ENCODE measurements at places on chromosomes 13 and 19.

GRCh38 chr13:52845334-52845761 lies 3.1 kb downstream of the PCDH8 start:
- no peak for DNase-seq

DNA sequence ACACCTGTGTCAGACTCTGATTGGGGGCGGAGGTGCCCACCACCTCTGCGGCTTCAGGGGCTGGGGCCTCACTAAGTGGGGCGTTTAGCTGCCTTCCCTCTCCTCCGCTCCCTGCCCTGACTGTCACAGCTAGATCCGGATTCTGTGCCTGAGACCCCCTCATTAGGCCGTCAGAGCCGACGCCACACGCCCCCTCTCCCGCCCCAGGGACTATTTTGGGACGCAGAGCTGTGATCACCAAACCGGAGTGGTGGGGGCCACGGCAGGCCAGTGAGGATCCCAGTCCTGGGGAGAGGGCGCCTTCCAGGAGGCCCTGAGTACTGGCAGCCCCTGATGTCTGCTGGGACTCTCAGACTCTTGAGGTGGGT lies 762 bp downstream of the KANK3 start:
- DNase-seq = no peak

GRCh38 chr13:77105051-77105450 lies 78.1 kb upstream of the FBXL3 start:
- no peak for DNase-seq

- no peak for DNase-seq
These were observed 117.0 kb downstream of the KCNRG start for GRCh38 chr13:50131920-50132903.

DNA sequence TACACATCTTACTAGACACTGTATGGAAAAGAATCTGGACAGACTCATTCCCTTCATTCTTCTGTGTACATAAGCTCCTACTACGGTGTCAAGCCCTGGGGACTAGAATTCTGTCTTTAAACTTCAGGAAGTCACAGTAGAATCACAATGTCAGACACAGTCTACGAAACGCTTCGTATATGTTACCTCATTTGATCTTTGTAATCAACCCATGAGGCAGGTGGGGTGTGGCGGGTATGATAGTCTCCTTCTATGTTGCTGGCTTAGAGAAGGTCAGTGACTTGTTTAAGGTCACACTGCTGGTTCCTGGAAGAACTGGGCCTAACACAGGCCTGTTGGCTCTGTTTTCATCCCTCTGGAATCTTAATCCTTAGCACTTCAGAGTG lies 32.2 kb upstream of the TPT1 start:
- DNase-seq = no peak

GRCh38 chr13:33524086-33524485 lies 238.5 kb upstream of the STARD13 start:
- no peak for DNase-seq

DNA sequence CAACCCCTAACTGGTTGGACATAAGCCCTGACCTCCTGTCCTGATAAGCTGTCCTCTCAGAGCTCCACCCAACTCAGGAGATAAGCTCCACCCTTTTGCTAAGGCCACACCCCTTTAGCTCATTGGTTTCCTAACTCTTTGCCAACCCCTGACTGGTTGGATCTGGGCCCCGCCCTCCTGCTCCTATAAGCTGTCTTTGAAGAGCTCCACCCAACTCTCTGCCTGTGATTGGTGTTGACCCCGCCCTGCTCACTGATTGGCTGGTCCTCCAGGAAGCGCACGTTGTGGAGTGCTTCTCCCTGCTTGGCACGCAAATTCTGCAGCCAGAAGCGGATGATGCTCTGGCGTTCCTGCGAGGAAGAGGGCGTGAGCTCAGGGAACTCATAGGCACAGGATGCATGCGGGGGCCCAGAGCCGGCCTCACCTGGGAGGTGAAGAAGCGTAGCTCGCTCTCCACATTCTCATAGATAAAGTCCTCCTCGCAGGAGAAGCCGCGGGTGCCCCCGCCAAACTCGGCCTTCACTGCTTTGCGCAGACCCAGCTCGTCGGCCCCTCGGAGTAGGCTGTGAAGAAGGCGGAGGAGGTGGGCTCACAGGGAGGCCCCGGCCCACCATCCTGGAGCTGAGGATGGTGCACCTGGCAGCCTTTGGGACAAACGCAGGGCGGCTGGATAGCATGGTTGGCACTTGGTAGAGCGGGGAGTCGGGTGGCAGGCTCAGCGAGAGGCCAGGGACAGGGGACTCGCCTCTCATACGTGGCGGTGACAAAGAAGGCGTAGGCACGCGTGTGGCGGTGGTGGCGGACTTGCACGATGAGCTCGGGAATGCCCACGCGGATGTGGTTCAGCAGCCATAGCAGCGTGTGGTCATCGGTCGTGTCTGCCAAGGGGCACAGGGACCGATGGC lies 1.7 kb downstream of the ANO8 start:
- no peak for DNase-seq

- no peak for DNase-seq
These were observed 30.3 kb downstream of the ZNF763 start for GRCh38 chr19:11995174-11995573.

- no peak for DNase-seq
These were observed 83.1 kb downstream of the AKAP11 start for GRCh38 chr13:42355092-42355485.

DNA sequence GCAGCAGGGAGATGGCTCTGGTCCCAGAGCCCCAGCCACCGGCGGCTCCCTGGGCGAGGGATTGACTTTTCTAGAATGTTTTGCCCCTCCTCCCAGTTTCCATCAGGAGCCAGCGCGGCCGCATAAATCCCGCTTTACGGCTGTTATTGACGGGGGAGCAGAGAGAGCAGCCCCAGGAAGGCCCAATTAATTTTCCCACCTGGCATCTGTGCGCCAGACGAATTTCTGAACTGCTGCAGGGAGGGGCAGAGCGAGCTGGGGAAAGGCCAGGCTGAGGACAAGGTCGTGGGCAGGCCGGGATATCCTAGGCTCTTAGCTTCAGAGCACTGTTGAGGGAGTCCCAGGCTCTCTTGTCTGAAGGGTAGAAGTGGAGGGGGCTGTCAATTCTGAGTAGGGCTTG lies 24.7 kb downstream of the ZNRF4 start:
- DNase-seq = no peak

DNA sequence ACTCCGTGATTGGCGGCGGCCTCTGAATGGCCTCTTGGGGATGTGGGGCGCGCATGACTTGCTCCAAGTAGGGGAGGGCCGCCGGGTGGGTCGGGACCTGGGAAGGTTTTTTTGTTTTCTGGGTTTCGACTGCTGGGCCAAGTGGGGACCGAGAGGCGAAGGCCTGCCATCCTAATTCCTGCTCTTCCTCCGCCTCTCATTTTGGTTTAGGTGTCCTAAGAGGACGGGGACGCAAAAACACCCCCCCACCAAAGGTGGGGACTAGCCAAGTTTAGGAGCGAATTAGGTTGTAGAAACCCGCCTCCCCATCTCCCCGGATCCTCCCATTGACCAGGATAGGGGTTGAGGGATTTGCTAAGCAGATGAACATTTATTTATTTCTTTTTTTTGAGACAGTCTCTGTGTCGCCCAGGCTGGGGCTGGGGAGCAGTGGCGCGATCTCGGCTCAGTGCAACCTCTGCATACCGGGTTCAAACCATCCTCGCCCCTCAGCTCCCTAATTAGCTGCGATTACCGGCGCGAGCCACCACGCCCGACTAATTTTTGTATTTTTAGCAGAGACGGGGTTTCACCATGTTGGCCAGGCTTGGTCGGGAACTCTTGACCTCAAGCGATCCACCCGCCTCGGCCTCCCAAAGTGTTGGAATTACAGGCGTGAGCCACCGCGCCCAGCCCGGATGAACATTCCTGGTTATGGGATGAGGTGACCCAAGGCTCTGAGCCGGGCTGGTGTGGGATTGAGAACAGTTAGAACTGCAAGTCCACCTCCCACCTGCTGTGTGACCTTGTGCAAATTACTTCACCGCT lies 838 bp downstream of the PPP2R1A start:
- DNase-seq = peak; percentile 48

DNA sequence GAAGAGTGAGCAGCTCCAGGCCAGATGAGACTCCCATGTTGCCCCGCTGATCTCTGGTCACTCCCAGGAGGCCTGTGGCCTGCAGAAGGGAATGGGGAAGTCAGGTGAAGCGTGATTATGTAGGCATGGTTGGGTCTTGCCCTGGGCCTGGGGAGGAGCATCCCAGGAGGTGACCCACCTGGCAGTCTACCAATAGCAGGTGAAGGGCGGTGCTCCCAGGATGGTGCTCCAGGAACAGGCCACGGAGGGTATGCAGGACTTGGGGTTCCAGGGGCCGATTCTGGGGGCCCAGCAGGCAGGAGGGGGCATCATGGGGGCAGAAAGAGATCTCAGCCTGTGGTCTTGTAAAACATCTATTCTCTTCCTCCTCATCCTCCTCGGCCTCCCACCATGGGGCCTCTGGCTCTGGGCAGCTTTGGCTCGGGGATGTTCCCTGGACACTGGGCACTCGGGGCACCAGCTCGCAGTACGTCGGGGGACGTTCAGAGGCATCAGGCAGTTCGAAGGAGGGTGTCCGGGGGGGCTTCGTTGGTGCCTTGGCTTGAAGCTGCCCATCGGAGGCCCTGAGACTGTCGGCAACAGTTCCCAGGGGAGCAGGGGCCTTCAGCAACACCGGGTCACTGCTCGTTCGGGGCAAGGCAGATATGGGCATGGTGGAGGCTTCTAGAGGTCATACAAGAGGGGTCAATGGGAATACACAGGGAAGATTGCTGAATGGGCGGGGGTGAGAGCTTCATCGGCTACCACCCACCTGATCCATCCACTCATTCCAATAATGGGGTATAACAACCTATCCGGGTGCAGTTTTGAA lies 12.4 kb downstream of the SH2D3A start:
- DNase-seq = peak; percentile 66

GRCh38 chr19:1866693-1867348 lies 3.4 kb upstream of the KLF16 start:
- DNase-seq = no peak

- DNase-seq = no peak
These were observed 210.6 kb upstream of the NBEA start for GRCh38 chr13:34731486-34731885.

DNA sequence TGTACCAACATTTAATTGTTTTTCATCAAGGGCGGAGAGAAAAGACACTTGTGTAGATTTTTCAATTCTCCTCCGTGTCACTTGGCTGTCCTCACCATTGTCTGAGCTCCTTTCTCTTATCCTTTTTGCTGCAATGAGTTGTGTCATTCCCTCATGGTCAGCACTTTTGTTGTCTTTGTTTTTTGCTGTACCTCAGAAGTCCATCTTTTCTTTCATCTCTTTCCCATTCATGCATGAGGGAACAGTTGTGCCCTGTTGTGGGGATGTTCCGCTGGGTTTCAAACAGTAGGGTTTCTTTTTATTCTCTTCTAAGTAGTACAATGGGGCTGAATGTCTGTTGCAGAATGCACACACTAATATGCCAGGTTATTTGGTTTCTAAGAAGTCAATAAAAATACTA lies 222.6 kb downstream of the TM9SF2 start:
- no peak for DNase-seq

- peak; percentile 77 for DNase-seq
These were observed 15.2 kb upstream of the EHD2 start for GRCh38 chr19:47697863-47698609.

- peak; percentile 0 for DNase-seq
These were observed 124.5 kb downstream of the AKAP11 start for GRCh38 chr13:42396501-42396900.

GRCh38 chr13:50198508-50198907 lies 183.3 kb downstream of the KCNRG start:
- no peak for DNase-seq

DNA sequence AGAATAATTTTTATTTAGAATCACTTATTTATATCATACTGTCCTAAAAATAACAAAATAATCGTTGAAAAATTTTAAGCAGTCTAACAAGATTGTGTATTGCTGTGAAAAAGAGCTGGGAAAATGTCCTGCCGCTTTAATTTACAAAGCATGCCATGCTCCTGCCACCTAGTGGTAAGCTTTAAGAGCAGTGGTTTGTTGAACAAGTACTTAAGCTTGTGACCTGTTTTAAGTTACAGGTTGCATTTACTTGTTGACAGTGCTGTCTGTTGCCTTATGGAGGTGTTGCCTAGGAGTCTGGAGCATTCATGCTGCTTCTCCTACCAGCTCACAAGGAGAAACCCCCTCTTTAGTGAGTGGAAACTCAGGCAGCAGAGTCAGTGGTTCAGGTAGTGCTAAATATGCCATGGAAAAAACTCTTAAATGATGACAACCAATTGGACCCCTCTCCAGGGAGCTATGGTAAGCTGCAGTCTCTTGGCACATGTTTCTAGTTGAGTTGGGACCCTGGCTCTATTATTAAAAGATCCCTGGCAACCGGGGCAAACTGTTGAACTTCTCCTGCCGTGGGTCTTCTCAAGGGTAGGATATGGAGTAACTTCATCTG lies 68.4 kb downstream of the SPATA13 start:
- no peak for DNase-seq

GRCh38 chr19:42140125-42140754 lies 8.0 kb upstream of the POU2F2 start:
- DNase-seq = peak; percentile 32

- peak; percentile 67 for DNase-seq
These were observed 5.6 kb upstream of the ARRDC2 start for GRCh38 chr19:18002347-18002850.

DNA sequence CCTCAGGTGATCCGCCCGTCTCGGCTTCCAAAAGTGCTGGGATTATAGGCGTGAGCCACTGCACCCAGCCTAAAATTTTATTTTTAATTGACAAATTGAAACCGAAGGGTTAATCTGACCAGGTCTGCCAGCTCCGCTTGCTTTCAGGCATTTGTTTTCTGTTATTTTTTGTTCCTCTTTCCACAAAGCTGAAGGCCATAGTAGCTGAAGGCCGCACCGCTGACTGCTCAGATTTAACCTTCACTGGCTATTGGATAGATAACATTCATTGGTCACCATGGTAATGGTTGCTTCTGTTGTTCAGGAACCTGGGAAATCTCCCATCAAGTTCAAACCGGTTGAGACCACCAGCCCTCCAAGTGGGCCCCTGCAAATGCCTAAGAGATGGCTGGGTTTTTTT lies 124.5 kb upstream of the USP29 start:
- DNase-seq = no peak

- no peak for DNase-seq
These were observed 136.3 kb upstream of the UFM1 start for GRCh38 chr13:38213314-38213713.

DNA sequence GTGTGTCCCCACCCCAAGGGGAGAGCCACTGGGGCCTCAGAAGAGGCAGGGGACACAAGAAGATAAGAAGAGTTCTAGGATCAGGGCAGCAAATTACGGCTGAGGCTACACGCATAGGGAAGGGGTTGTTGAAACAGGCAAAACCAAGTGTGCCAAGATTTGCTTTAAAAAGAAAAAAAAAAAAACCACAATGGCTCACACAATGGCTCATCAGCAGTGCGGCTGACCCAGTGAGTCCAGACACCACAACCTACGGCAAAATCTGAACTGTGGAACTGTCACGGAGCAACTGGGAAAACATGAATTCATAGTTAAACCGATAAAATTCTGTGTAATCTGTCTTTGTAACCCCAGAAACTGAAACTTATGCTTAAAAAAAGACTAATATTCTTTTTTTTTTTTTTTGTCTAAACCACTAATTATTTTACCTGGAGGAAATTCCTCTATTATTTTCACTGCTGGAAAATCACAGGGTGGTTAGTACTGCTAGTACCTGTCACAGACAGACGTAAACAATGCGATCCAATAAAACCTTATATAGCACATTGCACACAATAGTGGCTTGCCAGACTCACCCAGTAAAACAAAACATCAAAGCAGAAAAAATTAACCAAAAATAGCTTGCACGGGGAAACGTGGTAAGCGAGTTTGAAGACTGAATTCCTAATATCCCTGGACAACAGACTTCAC lies 325.4 kb upstream of the TSHZ3 start:
- no peak for DNase-seq

GRCh38 chr13:60169239-60170031 lies 5.7 kb upstream of the DIAPH3 start:
- no peak for DNase-seq

GRCh38 chr13:27280841-27281240 lies 10.2 kb downstream of the RASL11A start:
- no peak for DNase-seq
